ENCODE measurements at places on chromosomes 6 and 20.

DNA sequence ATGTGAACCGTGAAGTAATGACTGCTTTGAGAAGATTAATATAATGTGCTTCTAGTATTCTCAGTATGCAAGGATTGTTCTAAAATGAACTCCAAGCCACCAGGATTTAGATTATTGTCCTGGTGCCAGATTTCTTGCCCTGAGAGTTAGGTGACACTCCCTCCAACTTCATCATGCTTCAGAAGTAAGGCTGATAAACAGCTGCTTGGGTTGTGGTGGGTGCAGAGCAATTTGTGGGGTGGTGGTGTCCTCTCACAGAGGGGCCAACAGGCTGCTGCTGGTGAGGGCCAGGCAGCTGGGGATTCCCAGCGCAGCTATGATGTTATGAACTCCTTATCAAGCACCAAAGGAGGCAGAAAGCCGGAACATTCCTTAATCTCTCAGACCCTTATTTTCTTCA lies 114.6 kb downstream of the MCHR2 start:
- DNase-seq, result no peak

DNA sequence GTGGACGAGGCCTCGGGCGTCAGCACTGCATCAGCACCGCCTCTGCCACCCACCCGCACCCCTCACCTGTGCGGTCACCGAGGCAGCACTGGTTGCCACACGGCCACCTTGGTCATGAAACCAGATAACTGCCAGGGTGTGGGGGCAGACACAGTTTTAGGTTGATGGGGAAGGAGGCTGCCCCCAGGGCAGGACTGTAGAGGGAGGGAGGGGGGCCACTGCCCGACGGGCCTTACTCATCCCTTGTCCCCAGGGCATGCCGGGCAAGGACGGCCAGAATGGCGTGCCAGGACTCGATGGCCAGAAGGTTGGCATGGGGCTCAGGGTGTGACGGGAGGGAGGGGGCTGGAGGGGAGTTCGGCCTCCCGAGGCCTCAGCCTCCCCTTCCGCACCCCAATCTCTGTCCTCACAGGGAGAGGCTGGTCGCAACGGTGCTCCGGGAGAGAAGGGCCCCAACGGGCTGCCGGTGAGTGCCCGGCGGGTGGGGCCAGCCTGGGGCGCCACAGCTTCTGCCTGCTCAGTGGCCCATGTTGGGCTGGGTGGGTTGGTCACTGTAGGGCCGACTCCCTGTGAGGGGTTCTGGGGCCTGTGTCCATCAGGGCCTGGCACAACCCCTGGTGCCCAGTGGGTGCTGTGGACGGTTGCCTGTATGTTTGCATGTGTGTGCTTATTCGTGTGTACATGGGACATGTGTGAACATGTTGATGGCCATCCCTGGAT lies 11.8 kb downstream of the COL9A3 start:
- no peak for DNase-seq

DNA sequence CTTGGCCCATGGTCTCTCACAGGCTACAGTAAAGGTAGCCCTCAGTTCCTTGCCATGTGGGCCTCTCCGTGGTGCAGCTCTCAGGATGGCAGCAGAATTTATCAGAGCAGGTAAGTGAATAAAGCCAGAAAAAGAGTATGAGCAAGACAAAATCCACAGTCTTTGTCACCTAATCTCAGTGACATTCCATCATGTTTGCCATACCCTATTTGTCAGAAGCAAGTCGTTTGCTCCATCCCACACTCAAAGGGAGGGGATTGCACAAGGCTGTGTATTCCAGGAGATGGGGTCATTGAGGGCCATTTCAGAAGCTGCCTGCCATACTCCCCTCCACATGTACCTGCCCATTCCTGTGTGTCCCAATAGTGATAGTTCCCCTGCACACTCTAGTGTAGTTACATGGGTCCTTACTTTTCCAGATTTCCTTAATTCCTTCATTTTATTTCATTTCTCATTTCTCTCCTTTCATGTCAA lies 24.2 kb downstream of the ISM1 start:
- no peak for DNase-seq

DNA sequence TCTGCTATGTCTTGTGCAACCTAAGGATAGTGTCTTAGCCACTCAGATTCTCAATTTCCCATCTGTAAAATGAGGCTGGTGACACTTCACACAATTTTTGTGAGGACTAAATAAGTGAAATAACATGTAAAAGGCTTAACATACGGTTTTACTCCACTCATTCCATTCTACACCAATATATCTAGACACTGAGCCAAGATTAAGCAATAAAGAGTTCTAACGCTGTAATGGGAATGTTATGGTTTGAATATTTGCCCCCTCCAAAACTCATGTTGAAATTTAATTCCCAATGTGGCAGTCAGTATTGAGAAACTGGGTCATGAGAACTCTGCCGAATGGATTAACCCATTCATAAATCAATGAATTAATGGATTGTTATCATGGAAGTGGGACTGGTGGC lies 301.0 kb downstream of the HACE1 start:
- no peak for DNase-seq

DNA sequence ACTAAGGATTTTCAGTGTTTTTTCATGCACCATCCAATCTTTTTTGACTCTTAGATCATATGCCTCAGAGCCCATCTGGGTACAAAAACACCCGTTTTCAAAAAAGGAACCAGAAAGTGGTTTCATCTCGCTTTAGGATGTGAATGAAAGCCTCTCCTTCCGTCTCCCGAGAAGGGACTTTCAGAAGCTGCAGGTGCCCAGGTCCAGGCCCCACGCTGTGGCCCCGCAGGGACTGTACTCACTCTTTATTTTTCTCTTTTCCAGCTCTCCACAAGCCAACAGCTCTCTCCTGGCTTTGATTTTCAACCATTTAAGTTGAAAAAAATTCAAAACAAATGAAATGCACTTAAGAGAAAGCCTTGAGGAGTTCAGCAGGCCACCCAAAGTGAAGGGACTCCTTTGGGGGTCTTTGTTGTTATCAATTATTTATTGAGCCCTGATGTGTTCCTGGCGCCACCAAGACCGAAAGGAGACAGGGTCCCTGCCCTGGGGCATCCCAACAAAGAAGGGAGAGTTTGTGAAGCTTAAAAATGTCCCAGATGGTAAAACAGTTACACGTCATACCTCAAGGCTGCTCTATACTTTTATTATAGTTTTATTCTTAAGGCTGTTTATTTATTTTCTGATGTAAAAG lies 467.3 kb downstream of the PREX1 start:
- no peak for DNase-seq

DNA sequence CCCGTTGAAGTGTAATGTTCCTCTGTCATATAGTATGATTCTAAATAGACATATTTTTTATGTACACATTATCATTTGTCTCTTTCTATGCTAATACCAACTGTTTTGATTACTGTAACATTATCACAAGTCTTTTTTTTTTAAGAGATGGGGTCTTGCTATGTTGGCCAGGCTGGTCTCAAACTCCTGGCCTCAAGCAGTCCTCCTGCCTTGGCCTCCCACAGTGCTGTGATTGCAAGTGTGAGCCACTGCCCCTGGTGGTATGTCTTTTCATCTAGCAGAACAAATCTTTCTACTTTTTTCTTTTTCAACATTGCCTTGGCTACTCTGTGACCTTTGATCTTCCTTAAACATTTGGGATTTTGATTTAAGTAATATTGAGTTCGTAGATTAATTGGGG lies 57.7 kb downstream of the SLX4IP start:
- DNase-seq, result no peak

DNA sequence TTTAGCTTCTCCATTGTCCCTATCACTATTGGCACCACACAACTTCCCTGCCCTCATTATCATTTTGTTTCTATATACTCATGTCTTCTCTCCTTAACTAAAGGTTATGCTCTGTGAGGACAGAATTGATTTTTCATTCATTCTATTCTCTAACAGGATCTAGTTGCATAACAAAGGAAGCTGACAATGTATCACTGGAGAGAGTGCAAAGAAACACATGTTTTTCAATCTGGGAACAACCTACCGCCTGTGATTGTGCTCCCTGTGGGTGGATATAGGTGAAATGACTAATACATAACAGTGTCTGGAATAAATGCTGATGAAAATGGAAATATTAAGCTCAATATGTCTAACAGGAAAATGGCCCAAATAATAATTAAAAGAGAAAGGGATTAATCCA lies 56.6 kb downstream of the COL12A1 start:
- DNase-seq, result no peak

- no peak for DNase-seq
Measured at GRCh38 chr6:156474507-156475120, 302.6 kb upstream of the ARID1B start.

DNA sequence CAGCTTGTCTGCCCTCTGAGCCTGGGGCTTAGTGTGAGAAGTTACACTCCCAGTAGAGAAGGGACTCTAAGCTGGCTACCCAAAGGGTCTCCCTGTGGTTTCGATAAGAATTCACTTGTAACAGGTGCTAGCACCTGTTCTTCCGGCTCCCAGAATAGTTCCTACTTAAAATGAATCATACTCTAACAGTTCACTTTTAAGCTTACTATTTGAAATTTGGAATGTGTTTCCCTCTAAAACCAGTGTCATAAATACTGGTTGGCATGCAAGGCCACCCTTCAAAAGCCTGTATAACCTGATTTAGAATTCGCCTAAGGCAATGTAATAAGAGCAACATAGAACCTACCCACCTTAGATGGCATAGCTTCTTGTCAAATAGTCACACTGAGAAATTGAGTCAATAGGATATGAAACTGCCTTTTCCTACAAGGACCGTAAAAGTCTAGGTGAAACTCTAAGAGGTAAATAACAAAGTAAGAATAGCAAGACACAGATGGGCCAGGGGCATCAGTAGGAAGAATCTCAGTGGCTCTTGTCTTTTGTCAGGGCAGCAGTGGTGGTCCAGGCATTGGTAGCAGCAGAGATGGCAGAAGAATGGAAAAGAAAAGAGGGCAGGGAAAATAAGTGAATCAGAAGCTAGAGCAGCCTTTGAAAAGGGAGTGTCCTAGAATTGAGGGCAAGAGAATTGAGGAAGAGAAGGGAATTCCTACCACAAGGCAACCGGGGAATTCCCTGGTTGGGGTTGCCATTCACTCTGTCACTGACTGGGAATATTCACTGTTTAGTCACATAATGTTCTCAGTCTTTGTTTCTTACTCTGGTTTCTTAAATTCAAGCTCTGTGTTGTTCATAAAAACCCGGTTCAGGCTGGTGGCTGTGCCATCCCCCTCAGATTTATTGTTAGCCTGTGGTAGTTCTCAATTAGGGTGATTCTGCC lies 91.5 kb downstream of the HIVEP2 start:
- no peak for DNase-seq

DNA sequence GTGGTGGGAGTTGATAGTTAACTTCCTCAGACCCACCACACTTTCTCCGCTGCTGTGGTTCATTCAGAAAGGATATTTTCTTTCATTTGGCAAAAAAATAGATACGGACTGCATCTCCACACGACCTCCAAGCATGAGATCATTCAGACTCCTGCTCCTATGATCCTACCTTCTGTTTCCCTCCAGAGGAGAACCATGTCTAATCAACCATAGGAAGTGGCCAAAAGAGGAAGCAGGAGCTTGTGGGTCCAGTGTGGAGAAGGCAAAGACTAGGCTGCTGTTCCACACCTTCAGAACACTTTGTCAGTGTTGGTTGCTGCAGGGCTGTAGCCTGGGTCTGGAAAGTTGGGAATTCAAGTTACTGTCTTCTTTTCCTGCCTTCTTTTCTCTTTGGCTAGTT lies 10.6 kb upstream of the KIF13A start:
- DNase-seq, result no peak

- DNase-seq, result no peak
Measured at GRCh38 chr6:31096656-31097055, 15.7 kb downstream of the C6orf15 start.

DNA sequence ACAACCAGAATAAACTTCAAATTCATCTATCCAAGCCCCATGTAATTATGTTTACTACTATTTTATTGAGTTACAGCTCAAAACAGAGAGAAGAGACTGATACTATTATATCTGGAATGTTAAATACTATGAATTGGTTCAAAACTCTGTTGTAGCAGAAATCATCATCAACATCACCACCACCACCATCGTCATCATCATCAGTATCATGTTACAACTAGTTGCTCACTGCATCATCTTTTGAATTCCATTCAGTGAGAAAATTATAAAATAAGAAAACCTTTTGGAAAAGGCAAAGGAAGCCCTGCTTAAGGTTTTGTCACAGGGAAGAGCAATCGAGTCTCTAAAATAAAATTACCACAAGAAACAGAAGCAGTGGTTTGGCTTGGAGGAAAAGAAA lies 36.2 kb upstream of the THEMIS start:
- no peak for DNase-seq

GRCh38 chr6:24743265-24743943 lies 24.4 kb upstream of the C6orf62 start:
- peak; percentile 44 for DNase-seq

GRCh38 chr6:122098201-122098678 lies 301.2 kb upstream of the HSF2 start:
- no peak for DNase-seq

GRCh38 chr6:35754452-35755277 lies 17.8 kb downstream of the ARMC12 start:
- DNase-seq, result no peak

DNA sequence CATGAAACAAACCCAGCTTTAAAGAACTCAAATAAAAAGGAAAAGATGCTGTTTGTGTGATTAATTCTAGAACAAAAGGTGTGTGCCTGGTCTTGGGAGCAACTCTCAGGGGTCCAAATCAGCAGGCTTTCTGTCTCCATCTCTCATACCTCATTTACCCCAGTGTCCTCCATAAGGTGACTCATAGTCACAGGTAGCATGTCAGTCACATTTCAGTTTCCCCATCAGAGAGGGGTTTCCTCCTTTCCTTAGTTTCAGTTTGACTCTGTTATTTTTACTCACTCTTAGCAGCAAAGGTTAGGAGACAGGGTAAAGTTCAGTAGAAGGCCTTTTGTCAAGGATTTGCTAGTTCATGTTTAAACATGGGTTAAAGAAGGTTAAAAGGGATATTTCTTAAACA lies 46.2 kb downstream of the OGFRL1 start:
- DNase-seq, result no peak

- DNase-seq, result no peak
Measured at GRCh38 chr6:30211899-30212298, 1.3 kb downstream of the TRIM26 start.

- no peak for DNase-seq
Measured at GRCh38 chr6:16336056-16336818, 97.8 kb downstream of the GMPR start.

GRCh38 chr6:6368684-6369052 lies 48.2 kb upstream of the F13A1 start:
- no peak for DNase-seq

DNA sequence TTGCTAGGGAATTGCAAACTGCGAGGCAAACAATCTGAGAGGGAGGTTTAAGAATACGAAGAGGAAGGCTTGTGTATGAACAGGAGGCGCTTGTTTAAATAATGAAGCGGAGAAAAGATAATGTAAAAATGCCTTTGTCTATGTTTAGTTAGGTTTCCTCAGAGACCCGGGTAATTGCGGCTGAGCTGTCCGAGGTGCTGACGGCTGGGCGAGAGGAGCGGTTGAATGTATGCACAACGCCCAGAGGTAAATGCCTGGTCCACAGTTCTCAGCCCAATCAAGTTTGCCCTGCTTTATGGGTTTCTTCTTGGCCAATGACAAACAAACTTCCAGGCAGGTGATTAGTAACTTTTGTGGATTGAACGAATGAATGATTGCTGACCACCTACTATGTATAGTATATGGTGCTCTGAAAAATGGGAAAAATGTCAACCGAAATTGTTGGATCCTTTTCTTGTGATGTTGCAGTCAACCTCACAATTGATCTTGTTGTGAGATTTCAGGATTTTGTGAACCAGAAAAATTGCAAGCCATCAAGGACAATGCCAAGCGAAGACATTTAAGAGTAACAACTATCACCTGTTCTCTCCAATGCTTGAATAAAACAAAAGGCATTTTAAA lies 38.3 kb upstream of the SLC32A1 start:
- DNase-seq, result peak; percentile 11

GRCh38 chr20:24669701-24670100 lies 200.3 kb downstream of the SYNDIG1 start:
- DNase-seq, result no peak

GRCh38 chr6:128305228-128305627 lies 215.2 kb downstream of the PTPRK start:
- DNase-seq, result no peak

All from amniotic stem cell (primary cell).